Tibial nerve (tissue), 4 donors: ENCODE measurements at places on chromosomes 5 and 9. TPM values are rescaled to one million over a fixed set of nuclear protein-coding genes. Genes with fewer than 3 reads are reported as not detected.

CARTPT gene
- not detected for total RNA-seq

EIF4EBP3 gene
- total RNA-seq: 16.7 TPM

TCF7 gene
- total RNA-seq: 2.5 TPM

INSL6 gene
- not detected for total RNA-seq

GABRA1 gene
- total RNA-seq: not detected

TCERG1 gene
- 52.2 TPM for total RNA-seq

CKS2 gene
- 6.3 TPM for total RNA-seq

KCNV2 gene
- not detected for total RNA-seq

TMEM161B gene
- 17.4 TPM for total RNA-seq

SLC12A2 gene
- total RNA-seq: 87.9 TPM

GRCh38 chr5:143314659-143315058, 88.8 kb downstream of the NR3C1 start:
- no peak for DNase-seq

DNA sequence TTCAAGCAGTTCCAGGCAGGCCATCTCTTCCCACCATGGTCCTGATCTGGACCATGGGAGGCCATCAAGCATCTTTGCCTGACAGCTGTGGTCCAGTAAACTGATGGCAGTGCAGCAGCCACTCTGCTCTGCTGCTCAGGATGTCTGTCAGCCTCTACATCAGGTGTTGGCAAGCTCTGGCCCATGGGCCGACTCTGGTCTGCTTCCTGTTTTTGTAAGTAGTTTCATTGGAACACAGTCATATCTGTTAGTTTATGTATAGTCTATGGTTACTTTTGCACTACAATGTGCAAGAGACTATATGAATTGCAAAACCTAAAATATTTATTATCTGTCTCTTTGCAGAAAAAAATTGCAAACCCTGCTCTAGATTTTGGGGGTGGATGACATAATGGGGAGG, 225.0 kb downstream of the KCTD16 start:
- no peak for DNase-seq

- no peak for DNase-seq
Observed at GRCh38 chr9:111799915-111800526, 5.3 kb upstream of the SHOC1 start.

- DNase-seq: no peak
Observed at GRCh38 chr5:78361631-78361993, 1.2 kb downstream of the SCAMP1 start.

- DNase-seq: no peak
Observed at GRCh38 chr5:78659714-78660113, 11.1 kb upstream of the LHFPL2 start.

DNA sequence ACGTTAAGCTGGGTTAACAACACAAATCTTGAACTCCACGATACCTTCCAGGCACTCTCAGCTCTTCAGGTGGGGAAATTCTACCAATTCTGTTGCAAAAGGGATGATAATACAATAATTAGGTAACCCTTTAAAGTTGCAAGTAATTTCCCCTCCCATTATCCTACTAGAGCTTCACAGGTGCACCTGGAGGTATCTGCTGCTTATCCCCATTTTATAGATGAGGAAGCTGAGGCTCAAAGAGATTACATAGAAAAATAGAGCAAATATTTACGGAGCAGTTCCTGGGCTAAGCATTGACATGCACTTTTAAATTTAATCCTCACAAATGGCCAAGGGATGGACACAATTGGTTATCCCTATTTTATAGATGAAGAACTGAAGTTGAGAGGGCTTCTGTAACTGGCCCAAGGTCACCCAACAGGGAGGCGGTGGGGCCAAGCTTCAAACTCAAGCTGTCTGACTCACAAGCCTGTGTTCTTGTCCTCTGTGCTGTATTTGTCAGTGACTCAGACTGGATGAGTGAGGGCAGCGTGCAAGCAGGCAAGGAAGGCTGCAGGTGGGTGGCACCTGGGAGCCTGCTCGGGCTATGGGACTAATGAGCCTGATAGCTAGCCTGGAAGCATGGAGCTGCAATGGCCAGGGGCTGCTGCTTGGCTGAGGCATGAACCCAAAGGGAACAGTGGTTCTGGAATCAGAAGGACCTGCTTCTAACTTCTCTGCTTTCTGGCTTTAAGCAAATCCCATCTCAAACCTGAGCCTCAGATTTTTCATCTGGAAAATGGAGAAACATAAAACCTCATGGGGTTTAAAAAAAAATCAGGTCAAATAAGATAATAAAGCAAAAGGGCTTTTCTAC, 105.5 kb downstream of the PDE6A start:
- DNase-seq: no peak

- no peak for DNase-seq
Observed at GRCh38 chr9:32955655-32956478, 45.6 kb downstream of the APTX start.

DNA sequence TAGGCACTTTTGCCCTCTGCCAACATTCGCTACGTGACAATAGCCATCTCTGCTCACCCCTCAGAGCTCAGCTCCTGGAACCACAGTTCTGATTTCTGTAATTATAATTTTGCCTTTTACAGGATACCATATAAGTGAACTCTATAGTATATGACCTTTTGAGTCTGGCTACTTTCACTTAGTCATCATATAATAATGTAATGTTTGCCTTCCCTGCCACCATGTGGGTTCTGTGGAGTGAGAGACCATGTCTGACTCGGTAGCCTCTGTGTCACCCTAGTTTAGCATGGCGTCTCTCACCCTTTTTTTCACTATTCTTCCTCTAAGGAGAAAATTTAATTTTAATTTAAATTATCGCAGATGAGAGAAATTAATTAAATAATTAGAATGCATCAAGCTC, 28.9 kb upstream of the ZBTB43 start:
- DNase-seq: no peak

GRCh38 chr5:154196281-154196680, 5.7 kb downstream of the GALNT10 start:
- no peak for DNase-seq

DNA sequence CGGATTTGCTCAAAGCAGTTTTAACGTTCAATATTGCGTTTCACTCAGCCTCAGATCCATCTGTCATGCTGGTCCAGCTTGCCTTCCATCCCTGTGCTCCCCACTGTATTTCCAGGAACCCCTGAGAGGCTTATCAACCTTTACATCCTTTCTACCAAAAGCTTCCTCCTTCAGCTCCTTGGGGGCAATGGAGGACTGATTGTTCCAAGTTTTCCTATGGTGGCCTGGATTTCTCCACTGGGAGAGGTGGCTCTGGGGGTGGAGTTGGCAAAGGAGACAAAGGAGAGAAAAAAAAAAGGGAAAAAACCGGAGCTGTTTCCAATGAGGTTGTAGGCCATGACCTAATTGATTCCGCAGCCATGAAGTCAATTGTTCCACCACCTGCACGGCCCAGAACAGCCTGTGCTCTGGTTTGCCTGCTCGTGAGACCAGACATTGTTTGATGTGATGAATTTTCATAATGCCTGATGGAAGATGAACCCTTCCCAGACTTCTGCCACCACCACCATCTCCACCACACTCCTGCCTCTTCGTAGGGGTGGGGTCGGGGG, 54.1 kb downstream of the ABLIM3 start:
- no peak for DNase-seq

- DNase-seq: no peak
Observed at GRCh38 chr5:39381376-39381775, 17.1 kb upstream of the C9 start.

- DNase-seq: no peak
Observed at GRCh38 chr9:99980598-99980997, 74.1 kb downstream of the STX17 start.

- DNase-seq: no peak
Observed at GRCh38 chr9:134678666-134679443, 37.3 kb downstream of the COL5A1 start.

- DNase-seq: no peak
Observed at GRCh38 chr9:107243742-107244141, 39.3 kb upstream of the RAD23B start.

DNA sequence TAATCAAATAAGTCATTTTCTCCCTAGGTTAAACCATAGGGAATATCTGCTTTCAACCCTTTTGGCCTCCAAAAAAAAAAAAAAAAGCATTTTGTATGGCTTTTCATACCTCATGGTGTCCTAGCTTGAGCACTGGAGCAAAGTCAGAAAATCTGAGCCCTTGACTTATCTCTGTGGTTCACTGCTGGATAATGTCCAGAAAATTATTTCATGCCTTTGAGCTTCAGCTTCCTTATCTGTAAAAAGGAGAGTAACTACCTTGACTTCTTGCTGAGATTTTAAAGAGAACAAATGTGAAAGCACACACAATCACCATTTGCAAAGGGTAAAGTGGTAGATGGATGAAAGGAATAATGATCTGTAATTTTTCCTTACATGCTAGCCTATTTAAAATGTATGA, 165.9 kb downstream of the ALDH1A1 start:
- no peak for DNase-seq

DNA sequence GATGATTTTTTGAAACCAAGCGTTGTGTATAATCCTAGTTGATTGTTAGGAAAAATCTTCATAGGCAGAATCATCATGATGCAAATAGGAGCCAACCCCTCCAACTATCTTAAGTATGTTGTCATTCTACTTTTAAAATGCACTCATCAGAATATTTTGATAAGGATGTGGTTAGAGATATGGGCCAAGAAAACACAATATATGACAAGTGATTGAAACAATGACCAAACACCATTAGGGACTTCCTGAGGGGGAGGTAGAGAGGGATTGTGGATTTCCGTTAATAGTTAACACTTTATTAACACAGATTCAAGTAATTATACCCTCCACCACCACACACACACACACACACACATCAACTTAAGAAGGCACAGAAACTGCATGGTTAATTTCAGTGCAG, 143.3 kb downstream of the ARSB start:
- DNase-seq: no peak

- no peak for DNase-seq
Observed at GRCh38 chr5:74296685-74297408, 343.7 kb downstream of the ENC1 start.

GRCh38 chr5:179192185-179192890, 132.2 kb downstream of the ZNF354C start:
- DNase-seq: no peak

DNA sequence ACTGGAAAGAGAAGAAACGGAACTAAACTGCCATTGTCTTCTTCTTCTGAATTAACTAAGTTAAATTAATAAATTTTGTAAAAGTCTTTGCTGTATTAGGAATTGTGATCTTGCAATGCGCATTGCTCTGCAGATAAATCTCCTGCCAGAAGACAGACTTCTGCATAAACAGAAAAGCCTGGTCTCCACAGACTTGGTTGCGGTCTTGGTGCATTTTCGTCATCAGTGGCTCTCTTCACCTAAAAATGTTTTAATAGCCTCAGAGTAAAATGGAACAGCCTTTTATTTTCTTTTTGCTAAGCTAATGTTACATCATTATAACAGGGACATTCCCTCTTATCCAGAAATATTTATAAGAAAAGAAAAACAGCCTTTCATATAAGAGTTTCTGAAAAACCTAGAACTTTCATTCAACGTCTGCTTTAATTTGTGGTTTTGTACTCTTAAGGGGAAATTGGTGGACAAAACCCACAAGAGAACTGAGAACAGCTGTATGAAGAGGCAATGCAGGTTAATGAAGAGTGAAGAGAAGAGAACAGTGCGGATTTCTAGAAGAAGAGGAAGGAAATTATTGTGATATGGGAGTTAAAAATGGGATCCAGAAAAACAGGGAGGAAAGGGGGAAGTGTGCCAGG, 10.1 kb downstream of the IFNA5 start:
- DNase-seq: no peak

DNA sequence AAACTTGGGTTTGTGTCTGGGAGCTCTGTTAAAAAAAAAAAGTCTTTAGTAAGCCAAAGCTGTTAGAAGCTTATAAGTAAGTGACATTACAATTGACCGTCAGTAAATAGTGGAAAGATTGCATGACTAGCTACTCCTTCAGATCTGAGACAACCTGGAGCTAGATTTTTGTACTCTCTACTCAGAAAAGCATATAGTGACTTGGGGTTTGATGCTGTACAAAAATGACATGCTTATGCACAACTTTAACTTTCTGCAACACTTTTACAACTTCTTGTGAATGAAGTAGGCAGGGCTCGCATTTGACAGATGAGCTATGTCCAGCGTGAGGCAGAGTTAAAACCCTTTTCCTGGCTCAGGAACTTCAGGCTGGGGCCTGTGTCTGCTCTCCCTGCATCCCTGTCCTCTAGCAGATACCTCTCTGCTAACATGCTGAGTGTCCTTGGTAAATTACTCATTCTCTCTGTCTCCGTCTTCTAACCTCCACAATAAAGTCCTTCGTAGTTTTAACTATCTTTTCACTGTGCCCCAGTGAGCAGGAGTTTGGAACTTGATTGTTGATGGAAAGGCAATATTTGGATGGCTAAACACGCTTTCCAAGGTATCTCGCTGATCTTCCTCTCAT, 471 bp upstream of the GHR start:
- DNase-seq: no peak

GRCh38 chr5:166004006-166004405, 2287.4 kb upstream of the WWC1 start:
- no peak for DNase-seq

DNA sequence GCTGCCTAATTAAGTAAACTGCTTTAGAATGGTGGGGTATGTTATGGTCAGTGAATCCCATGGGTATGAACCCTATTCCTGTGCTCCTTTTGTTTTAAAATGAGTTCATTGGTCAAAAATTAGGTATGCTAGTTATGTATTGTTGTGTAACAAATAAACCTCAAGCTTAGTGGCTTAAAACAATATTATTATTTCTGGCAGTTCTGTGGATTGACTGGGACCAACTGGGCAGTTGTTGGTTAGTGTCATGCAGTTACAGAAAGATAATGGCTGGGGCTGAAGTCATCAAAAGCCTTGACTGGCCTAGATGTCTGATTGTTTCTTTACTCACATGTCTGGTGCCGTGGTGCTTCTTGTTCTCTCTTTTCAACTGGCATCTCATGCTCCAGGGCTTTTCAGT, 8.9 kb upstream of the PTAR1 start:
- no peak for DNase-seq
